ENCODE measurements at places on chromosomes 1 and 21.

DNA sequence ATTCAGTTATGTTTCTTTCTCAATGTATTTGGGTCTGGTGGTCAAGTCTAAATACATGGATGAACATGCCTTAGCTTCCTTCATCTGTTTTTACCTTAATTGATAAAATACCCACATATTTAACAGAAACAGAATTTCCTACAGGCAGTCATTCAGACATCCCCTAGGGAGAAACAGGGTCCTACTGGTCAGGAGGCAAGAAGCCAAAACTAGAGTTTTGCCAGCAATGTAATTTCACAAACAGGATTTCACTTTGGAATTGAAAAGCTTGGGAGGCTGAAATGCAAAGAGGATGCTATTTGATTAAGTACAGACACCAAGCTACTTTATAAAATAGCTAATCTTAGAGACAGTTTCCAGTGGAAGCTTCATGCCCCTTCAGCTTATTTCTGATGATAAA is 224.2 kb downstream of the SIPA1L2 start:
- no peak for DNase-seq

GRCh38 chr1:10616696-10617095 is 141.9 kb downstream of the PEX14 start:
- DNase-seq = no peak

- no peak for DNase-seq
These were observed 16.8 kb upstream of the SMYD2 start for GRCh38 chr1:214264196-214264595.

DNA sequence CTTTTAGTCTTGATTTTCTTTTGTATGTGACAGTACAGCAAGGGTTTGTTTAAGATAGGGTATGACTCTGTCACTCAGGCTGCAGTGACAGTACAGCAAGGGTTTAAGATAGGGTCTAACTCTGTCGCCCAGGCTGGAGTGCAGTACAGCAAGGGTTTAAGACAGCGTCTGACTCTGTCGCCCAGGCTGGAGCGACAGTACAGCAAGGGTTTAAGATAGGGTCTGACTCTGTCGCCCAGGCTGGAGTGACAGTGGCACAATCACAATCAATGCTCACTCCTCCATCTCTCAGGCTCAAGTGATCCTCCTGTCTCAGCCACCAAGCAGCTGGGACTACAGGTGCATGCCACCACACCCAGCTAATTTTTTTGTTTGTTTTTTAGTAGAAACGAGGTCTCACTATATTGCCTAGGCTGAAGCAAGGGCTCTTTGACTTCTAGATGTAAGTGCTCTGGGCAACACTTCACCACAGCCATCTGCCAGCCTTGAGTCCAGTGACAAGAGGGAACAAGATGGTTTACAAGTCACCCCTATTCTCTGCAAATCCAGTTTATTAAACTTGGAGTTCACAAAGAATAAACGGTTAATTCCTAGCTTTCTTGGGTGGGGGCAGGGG is 965 bp upstream of the SH2D5 start:
- no peak for DNase-seq

- no peak for DNase-seq
These were observed 65.4 kb downstream of the PATJ start for GRCh38 chr1:61807606-61808140.

DNA sequence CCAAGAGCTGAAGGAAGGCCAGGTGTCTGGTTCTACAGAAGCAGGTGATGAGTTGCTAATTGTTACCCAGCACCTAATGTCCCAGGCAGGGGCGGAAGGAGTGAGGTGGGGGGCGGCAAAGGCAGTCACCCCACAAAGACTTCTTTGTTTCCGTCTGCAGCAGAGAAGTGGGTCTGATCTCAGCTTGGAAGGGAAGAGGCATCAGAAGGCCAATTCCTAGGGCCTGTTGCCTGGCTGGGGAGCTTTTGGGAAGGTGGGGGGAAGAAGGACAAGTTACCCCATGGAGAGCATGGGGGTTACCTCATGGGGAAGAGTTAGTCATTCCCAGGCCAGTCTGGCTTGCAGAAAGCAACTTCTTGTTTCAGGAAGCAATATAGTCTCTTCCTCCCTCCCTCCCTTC is 10.9 kb downstream of the IGSF21 start:
- DNase-seq = no peak

- no peak for DNase-seq
These were observed 207.7 kb upstream of the CAMK1G start for GRCh38 chr1:209375671-209376365.

DNA sequence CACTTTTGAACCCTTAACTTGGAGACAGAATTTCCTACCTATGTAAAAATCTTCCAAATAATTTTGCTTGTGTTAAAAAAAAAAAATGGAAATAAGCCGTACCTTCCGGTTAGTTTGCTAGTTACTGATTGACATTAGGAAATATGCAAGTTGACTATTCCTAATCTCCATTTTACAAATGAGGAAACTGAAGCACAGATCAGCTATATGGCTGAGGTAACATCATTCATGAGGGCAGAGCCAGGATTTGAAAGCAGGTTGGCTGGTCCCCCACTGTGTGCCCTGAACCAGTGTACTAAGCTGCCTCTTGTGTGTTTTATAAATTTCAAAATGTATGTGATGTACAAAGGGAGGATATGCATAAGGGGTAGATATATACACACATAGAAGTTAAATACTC is 29.6 kb downstream of the BACE2 start:
- DNase-seq = no peak

- DNase-seq = no peak
These were observed 109.8 kb downstream of the JAK1 start for GRCh38 chr1:64856553-64856952.

GRCh38 chr1:153470707-153471106 is 10.3 kb upstream of the S100A7 start:
- no peak for DNase-seq

DNA sequence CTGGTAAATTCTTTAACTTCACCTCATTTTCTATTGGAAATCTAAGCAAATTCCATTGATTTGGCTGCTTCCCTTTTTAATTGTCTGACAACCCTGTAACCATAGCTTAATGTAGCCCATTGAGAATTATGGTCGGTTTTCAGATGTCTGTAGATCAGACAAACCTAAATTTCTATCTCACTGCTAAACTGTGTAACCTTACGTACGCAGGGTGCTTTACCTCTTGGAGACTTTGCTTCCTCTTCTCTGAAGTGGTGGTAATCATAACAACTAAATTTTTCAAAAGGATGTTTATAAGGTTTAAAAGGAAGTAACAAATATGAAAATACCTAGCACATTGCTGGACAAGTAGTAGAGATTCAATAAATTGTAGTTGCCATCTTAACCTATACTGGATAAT is 25.9 kb downstream of the IFNAR1 start:
- no peak for DNase-seq

GRCh38 chr21:43311301-43311817 is 115.6 kb downstream of the SIK1 start:
- DNase-seq = no peak

DNA sequence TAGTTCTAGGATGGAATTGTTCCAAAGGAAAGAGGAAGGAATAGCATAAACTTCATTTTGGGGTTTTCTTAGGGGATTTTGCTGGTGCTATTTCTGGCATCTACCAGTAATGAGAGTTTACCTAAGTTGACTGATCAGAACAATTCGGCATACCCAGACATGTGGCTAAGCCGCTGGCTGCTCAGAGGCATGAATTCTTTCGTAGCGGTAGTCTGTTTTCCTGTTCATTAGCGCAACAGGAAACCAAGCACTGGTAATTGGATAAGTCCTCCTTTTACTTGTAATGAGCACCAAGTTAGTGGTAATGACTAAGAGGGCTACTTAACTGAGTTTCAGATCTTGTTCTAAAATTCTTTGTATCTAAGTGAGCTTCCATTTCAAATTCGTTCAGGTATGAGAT is 38.6 kb downstream of the C21orf91 start:
- no peak for DNase-seq

DNA sequence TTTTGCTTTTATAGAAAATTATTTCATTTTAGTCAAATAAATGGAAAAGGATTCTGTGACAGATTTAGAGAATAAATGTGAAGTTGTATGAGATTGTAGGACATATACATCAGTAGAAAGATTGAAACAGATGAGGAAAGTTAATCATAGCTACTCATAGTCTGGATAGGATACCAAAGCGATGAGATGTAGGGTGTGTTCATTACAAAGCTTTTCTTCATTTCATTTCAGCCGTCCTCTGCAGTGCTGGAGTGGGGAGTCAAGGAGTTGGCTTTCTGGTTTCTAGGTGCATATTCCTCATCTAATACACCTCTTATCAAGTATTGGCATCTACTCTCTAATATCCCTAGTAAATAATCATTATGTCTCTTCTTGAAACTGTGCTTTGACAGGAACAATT is 149.5 kb upstream of the NEGR1 start:
- no peak for DNase-seq

DNA sequence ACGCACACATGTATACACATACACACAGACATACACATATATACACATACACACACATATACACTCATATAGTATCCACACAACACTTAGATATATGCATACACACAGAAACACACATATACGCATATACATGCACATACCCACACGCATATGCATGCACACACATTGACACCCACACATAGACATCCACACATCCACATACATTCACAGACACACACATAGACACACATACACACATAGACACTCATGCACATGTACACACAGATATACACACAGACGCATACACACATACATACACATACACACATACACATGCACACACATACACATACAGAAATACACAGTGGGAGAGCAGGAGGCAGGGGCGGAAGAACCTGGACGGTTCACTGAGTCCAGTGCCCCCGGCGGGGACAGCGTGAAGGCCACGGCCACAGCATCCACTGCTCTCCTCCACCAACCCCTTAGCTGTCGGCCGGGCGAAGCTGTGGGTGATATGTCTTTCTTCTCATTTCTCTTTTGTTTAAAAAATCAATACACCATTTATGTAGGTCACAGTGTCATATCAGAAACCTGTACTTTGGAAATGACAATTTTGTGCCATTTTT is 2.8 kb upstream of the C1QB start:
- DNase-seq = no peak

DNA sequence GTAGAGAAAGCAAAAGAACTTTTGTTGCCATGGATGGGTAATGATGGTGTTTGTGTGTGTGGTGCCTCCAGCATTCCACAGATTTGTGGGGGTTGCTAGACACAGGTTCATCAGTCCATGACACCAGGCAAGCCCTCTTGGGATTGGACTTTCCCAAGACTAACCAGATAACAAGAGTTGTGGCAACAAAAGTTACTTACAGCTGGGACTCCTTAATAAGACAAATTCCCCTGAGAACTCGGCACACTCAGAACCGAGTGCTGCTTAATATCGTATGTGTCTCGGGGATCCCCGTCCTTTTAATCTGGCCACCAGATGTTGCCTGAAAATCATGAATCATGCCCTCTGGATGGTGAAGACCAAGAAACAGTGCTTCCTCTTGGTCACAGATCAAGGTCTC is 193.3 kb downstream of the AJAP1 start:
- no peak for DNase-seq

- no peak for DNase-seq
These were observed 19.6 kb downstream of the ARHGEF16 start for GRCh38 chr1:3474016-3474415.

- no peak for DNase-seq
These were observed 116.7 kb downstream of the RHOU start for GRCh38 chr1:228852024-228852423.

GRCh38 chr21:34154878-34155277 is 81.5 kb downstream of the MRPS6 start:
- DNase-seq = no peak

GRCh38 chr1:169364948-169365347 is 2.6 kb downstream of the NME7 start:
- DNase-seq = no peak

DNA sequence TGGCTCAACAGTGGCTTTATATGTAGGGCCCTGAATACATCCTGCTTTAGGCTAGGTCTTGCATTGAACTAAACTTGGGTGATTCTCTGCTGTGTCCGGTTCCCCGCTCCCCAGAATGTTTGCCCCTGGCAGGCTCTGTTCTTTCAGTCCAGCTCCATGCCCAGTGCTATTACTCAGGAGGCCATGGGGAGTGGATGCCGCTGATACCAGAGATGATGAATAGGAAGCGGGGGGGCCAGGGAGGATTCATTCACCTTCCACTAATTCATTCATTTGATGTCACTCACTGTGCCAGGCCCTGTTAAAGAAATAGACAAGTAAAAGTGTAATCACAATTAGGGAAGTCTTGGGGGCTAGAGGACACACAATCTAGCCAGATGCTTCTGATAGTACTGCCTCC is 83.8 kb downstream of the TMEM53 start:
- no peak for DNase-seq

GRCh38 chr1:185676969-185677368 is 57.2 kb upstream of the HMCN1 start:
- no peak for DNase-seq

- DNase-seq = no peak
These were observed 194.5 kb downstream of the HIVEP3 start for GRCh38 chr1:41724248-41724647.

DNA sequence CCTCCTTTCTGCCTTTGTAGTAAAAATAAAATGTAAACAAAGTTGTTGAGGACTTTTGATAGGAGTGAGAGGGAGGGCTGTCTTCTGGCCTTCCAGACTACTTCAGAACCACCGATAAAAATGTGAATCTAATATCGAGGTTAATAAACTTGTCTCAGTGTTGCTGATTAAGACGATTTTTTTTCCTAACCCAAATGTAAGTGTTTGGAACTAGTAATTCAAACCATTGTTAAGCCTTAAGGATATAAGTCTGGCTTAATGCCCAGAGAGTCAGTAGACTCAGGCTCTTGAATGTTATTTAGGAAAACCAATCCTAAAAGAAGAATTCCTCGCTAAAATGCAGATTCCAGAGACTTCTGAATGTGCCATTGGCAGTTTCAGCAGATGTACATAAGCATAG is 356.9 kb downstream of the SIPA1L2 start:
- no peak for DNase-seq

GRCh38 chr21:33015756-33016155 is 10.0 kb upstream of the OLIG2 start:
- DNase-seq = no peak

DNA sequence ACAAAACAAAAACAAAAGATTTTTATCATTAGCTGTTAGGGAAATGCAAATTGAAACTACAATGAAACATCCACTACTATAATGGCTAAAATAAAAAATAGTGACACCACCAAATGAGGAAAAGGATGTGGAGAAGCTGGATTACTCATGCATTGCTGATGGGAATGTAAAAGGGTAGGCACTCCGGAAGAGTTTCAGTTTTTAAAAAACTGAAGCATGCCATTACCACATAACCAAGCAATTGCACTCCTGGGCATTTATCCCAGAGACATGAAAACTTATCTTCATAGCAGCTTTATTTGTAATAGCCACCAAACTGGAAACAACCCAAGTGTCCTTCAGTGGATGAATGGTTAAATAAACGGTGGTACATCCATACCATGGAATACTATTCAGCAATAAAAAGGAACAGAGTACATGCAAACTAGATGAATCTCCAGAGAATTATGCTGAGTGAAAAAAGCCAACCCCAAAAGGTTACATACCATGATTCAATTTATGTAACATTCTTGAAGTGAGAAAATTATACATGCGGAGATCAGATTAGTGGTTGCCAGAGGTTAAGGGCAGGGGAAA is 14.5 kb upstream of the CFAP298 start:
- no peak for DNase-seq

- no peak for DNase-seq
These were observed 24.4 kb downstream of the EFCAB7 start for GRCh38 chr1:63547621-63548294.

GRCh38 chr1:143735764-143736461 is 235.9 kb downstream of the FAM72C start:
- no peak for DNase-seq

GRCh38 chr1:235881930-235882700 is 15.4 kb upstream of the LYST start:
- DNase-seq = no peak
